ENCODE measurements at places on chromosomes 1 and 21.

DNA sequence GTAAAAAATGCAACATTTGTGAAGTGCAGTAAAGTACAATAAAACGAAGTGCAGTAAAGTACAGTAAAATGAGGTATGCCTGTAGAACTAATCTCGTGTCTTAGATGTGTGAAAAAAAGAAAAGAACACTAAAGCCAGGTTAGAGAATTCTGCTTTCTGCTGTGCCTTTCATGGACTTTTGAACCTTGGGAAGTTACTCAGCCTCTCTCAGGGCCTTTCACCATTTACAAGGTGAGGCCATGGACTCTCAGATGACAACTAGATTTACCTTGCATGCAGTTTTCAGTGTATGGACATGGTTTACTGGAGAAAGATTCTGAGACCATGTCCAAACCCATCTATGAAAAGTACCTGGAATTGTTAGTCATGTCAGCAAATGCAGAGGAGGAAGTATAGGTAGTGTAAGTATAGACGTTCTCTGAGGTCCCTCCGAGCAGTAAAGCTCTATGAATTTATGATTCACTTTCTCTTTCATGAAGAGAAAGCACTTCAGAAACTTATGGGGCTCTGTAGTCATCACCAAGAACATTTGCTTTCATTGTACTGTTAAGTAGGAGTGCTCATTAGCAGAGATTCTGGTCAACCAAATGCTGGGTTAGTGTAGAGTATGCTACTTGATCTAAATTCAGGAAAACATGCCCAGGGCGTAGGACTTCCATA is 143.1 kb downstream of the CACNA1E start:
- DNase-seq = no peak

DNA sequence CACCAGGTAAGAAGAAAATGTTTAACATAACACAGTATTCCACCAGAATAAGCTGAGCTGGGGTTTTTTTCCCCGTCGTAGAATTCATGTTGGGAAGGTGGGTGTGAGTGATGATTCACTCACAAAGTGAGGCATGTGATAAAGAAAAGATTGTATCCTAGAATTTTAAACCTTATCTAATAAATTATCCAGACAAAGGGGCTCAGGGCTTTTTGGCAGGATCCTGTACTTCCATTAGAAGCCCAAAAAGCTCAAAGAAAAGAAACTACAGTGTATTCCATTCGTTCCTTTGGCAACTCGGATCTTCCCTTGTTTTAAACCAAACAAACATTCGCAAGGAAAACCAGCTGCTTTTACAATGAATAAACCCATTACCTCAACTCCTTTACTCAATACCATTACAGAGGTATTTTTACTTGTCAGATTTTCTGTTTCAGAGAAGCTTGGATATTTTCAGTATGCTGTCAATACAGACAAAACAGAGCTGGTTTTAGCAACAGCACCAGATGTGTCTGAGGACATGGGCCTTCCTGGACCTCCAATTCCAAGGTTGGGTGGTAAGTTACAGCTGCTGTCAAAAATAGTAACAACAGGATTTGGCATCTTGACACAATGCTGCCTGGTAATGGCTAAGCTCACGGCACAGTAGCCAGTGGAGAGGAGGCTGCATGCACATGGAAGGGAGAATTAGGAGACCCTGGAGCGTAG is 159.9 kb upstream of the RUNX1 start:
- DNase-seq = no peak

DNA sequence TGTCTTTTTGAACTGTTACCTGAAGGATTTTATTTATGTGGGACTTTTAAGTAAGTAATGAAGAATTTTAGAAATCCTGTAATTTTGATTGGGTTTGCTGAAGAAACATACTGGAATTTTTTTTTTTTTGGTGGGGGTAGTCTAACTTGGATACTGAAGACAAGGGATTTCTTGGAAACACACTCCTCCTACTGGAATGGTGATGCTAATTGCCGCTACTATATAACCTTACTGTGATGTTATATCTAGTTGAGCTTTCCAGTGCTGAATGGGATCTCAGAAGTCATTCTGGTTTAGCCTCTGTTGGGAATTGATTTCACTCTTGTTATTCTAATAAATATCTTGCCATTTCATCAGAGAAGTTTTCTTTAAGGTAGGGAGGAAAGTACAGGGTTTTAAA is 8.4 kb downstream of the PPP2R5A start:
- peak; percentile 58 for DNase-seq

DNA sequence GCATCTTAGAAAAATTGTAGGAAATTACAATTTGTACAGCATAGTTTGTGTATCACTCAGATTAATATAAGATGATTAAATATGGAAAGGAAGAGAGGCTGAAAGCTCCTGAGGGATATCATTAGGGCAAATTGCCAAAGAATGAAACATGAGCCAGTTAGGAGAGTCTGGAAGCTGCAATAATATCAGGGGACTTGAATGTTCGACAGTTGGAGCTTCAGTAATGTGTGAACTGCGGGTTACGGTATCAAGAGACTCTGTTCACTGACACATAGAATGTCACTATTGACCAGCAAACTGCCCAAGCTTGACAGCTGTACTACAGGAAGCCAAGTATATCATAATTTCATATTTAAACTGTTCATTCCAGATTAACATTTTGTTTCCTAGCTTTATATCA is 157.2 kb downstream of the DENND1B start:
- DNase-seq = no peak

DNA sequence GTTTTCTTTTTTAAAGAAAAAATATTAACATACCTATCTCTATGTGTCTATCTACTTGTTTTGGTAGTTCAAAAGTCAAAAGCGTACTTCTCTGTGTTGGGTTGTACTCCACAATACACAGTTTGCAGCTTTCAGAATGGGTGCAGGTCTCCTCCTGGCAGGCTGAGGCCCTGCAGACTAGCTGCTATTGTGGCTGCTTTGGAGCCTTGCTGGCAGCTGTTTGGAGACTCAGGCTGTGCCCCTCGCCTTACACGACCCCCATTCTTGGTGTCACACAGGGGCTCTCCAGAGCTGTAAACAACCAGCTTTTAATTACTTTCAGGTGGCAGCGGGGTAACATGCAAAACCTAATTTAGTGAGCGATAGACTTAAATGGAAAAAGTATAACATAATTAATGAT is 160.4 kb downstream of the DSCAM start:
- DNase-seq = no peak

GRCh38 chr1:13826009-13826408 is 126.0 kb downstream of the PRDM2 start:
- no peak for DNase-seq

DNA sequence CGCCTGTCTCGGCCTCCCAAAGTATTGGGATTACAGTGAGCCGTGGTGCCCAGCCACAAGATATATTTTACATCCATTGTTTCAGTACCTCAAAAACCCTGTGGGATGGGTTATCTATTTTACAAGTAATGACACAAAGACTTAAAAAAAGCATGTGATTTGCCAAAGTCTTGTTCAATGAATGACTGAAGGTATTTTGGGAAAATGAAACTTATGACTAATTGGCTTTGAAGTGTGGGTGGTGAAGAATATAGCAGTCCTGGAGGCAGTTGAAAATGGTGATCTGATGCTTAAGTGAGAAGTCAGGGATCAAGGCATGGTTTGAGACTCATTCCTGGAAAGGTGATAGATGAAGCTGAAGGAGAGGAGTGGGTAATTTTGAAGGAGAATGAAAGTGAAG is 3.0 kb downstream of the SWT1 start:
- DNase-seq = peak; percentile 50

GRCh38 chr1:51842261-51842660 is 36.3 kb downstream of the NRDC start:
- DNase-seq = no peak

DNA sequence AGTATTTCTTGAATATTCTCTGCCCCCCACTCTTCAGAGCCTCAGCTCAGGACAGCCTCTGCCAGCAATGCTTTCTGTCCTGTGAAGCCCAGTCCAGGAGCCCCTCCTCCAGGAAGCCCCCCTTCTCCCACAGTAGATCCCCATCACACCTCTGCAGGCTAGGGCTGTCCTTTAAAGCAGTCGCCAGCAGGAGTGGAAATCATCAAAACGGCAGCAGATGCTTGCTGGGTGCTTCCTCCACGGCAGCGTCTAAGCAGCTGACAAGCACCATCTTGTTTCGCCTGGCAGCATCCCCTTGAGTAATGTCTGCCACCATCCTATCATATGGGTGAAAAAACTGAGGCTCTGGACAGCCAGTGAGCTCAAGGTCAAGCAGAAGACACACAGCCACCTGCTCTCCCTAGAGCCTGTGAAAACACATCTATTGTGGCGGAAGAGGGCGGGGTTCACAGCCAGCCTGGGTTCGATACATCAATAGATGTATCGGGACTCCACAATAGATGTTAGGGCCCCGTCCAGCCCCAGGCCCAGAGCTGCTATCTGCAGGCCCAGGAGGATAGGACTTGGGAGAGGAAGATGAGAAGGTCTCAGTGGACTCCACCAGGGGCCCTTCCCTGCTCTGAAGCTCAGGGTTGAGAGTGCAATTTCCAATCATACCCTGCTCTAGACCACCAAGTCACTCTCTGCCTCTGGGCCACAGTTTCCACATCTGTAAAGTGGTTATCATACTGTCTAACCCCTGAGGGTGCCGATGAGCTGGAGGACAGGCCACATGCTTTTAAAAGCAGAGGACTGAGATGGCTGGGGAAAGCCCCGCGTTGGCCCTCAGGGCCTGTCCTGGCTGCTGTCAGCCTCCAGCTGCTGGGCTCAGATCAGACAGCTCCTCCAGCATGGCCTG is 17.5 kb downstream of the RUNX3 start:
- DNase-seq = no peak

- no peak for DNase-seq
These were observed 594.2 kb downstream of the LMO4 start for GRCh38 chr1:87922885-87923284.

GRCh38 chr1:116721451-116722007 is 32.7 kb upstream of the CD2 start:
- no peak for DNase-seq

GRCh38 chr1:8312235-8313218 is 5.4 kb upstream of the SLC45A1 start:
- DNase-seq = no peak

- peak; percentile 6 for DNase-seq
These were observed 792.4 kb upstream of the ADGRL2 start for GRCh38 chr1:81008293-81008692.

DNA sequence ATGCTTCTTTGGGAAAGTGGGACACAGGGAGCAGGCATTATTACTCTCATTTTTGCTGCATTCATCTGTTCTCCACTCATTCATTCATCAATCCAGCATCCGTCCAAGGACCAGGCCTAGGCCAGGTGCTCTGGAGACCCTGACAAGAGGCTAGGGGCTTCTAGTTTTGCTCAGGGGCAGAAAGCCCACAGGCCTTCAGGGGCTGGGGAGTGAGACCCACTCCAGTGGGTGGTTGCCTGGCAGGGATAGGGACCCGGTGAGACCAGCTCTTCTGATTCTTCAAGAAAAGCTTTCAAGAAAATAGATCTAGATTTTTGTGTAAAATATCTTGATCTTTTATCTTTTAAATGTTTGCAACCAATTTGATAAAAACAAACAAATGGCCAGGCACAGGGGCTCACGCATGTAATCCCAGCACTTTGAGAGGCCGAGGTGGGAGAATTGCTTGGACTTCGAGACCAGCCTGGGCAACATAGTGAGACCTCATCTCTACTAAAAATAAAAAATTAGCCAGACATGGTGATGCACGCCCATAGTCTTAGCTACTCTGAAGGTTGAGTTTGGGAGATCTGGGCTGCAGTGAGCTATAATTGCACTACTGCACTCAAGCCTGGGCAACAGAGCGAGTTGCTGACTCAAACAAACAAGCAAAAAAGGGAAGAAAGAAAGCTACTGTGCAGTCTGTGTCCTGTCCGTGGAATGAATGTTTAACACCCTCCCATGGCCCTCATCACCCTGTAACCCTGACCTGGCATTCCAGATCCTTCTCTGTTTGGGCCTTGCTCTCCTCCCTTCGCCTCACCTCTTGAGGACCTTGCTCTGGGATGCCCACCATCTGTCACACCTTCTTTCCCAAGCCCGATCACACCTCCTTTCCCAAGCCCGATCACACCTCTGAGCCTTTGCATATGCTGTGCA is 17.3 kb upstream of the LRP8 start:
- no peak for DNase-seq

DNA sequence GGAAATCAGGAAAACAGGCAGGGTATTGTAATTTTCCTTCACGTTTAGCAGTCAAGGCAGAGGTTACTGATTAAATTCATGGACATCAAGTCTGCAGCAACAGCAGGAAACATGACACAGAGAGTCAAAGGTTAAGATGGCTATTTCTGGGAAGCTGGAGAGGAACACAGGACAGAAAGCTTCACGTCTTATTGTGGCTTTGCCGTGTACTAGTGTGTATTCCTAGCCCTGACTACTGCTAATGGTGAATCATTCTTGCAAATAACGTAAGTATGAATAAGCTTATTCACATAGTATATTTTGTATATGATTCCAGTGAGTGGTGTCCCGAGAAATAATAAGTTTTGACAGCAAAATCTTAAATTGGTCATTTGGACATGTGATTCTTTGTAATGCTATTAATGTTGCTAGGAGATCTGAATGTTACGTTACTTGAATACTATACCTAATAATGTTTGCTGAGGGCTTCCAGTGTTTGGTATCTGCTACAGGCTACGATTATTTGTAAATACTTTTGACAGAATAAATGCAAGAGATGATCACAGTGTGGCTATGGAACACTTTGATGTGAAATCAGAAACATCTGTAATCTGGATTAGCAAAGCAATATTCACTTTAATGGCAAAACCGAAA is 77.4 kb downstream of the DISP1 start:
- peak; percentile 91 for DNase-seq

DNA sequence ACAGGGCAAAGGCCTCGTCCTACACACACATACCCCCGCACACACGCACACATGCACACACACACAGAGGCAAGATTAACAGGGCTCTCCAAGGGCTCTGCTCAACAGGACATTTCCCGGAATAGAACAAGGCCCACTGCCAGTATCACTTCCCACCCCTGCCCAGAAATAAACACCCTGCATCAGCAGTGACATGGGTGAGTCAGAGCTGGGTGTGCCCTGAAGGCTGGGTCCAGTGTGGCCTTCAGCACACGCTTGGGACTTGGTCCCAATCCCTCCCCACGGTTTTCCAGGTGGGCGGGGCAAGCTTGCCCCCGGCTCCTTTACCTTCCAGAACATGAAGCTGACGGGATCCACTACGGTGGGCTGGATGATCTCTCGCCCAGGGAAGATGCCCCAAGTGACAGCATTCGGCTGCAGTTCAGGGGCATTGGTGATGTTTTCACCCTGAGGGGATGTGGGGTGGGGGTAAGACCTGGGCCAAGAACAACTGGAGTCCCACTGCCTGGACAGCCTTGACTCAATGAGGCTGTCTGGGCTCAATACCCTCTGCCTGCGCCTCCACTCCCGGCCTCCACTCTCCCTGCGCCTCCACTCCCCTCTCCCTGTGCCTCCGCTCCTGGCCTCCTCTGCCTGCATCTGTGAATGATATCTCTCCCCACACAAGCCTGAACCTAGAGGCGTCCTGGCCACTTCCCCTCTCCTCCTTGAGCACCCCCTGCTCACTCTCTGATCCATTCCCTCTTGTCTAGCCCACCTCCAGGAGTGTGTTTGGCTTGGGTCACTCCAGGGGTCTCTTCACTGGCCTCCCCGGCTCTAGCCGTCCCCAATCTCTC is 14.7 kb downstream of the MTHFR start:
- DNase-seq = peak; percentile 88

DNA sequence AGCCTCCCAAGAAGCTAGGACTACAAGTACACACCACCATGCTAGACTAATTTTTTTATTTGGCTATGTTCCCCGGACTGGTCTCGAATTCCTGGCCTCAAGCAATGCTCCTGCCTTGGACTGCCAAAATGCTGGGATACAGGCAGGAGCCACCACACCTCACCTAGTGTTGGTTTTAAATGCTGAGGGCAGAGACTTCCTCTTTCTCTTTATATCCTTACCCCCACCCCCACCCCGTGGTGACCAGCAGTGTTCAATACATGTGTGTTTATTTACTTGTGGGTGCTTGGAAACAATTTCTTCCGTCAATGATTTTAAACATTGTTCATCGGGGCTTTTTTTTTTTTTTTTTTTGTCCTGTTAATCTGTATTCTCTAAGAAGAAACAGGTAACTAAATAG is 158.9 kb downstream of the ZBTB18 start:
- no peak for DNase-seq

Measured in renal cortical epithelial cell (primary cell).